ENCODE measurements at places on chromosomes 12 and 14. TPM values are rescaled to one million over a fixed set of nuclear protein-coding genes. Genes with fewer than 3 reads are reported as not detected.

- H3K27me3 ChIP-seq = no peaks in the 10 kb centered on the region
- H3K4me1 ChIP-seq = peaks cover 5% of the 10 kb centered on the region
- H3K36me3 ChIP-seq = no peaks in the 10 kb centered on the region
- DNase-seq = no peak
These were observed 40.0 kb upstream of the NR1H4 start for GRCh38 chr12:100433701-100434100.

CCDC85C gene
- total RNA-seq = 14.5 TPM

GRCh38 chr14:21711360-21711961, 37.8 kb upstream of the OR4E1 start:
- no peak for DNase-seq
- no peak overlapping the region for H3K27ac ChIP-seq
- H3K36me3 ChIP-seq = no peaks in the 10 kb centered on the region
- no peak overlapping the region for H3K4me3 ChIP-seq
- no peaks in the 10 kb centered on the region for H3K27me3 ChIP-seq
- no peaks in the 10 kb centered on the region for H3K4me1 ChIP-seq

DNA sequence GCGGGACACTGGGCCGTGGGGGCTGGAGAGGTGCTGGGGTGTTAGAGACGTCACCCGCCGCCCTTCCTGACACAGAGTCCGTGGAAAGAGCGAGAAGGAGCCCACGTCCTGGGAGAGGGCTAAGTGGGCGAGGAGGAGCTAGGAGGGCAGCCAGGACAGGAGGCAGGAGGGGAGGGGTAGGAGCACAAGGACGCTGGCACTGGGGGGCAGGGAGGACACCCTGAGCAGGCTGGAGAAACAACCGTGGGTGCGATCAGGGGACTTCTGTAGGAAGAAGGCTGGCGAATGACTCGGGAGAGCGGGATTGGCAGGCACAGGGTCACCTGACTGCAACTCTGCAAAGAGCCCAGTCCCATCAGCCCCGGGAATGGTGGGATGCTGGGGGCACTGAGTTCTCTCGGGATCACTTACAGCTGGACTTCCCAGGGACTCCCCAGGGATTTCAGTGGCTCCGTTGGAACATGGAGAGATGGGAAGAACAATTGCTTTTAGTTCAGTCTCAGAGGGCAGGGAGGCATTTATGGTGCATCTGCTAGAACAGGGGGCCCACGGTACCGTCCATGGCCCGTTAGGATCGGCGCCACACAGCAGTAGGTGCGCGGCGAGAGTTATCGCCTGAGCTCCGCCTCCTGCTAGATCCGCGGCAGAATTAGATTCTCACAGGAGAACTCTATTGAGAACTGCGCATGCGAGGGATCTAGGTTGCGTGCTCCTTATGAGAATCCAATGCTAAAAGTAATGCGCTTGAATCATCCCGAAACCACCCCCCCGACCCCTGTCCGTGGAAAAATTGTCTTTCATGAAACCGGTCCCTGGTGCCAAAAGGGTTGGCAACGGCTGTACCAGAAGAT, 24.3 kb downstream of the UBR7 start:
- H3K36me3 ChIP-seq = peaks cover 13% of the 10 kb centered on the region
- no peak for DNase-seq
- H3K27me3 ChIP-seq = no peaks in the 10 kb centered on the region

C12orf50 gene
- total RNA-seq = not detected

PTPN21 gene
- total RNA-seq = 18.3 TPM

APOF gene
- total RNA-seq = not detected

DNA sequence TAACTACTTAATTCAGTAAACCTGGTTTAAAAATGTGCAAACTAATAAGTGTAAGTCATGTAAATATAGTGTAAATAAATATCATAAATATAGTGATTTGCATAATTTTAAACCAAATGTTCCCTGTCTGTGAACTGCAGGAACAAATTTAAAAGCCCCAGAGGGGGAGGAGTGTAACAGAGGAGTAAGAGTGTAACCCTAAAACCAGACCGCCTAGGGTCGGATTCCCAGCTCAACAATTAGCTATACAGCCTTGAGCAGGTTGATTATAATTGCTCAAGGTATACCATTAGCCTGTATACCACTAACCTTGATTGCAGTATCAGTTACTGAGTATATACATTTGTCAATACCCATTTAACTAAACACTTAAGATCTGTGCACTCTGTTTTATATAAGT, 218.4 kb downstream of the ADAMTS20 start:
- no peaks in the 10 kb centered on the region for H3K36me3 ChIP-seq
- H3K27ac ChIP-seq = no peak overlapping the region
- H3K27me3 ChIP-seq = no peaks in the 10 kb centered on the region
- no peak overlapping the region for H3K4me3 ChIP-seq
- H3K4me1 ChIP-seq = no peaks in the 10 kb centered on the region

- H3K36me3 ChIP-seq = no peaks in the 10 kb centered on the region
- H3K4me3 ChIP-seq = no peak overlapping the region
- no peaks in the 10 kb centered on the region for H3K27me3 ChIP-seq
- no peak overlapping the region for H3K27ac ChIP-seq
- no peaks in the 10 kb centered on the region for H3K4me1 ChIP-seq
- no peak for DNase-seq
These were observed 161.6 kb downstream of the CACNA1C start for GRCh38 chr12:2214411-2214810.

PGF gene
- 9.7 TPM for total RNA-seq

DNA sequence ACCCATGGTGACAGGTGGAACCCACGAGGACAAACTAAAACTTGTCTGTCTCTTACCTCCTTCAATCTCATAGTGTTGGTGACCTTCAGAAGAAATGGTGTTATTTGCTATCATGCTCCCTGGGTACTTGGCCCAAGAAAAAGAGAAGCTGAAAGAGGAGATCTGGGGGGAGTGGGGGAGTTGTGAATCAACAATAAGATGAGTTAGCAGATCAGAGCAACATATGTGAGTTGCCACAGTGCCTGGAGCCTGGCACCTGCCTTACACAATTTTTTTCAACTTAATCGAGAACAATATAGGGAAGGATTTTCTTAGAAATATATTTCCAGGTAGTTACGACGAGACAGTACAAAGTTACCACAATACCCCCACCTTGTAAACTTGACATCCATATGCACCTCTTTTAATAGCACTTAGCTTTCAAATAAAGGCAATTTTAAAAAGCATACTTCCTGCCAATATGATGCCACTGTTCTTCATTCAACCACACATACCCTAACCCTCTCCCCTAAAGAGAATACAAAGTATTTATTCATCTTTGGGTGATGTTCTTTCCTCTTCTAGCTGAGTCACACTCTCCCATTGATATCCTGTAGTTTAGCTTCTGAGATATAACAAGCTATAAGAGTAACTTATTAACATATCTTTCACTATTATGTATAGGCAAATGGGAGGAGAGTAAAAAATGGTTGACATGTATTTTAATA, 424.1 kb upstream of the OR4E1 start:
- no peak overlapping the region for H3K4me3 ChIP-seq
- H3K27ac ChIP-seq = no peak overlapping the region
- no peak for DNase-seq
- H3K36me3 ChIP-seq = no peaks in the 10 kb centered on the region
- no peaks in the 10 kb centered on the region for H3K27me3 ChIP-seq
- H3K4me1 ChIP-seq = peaks cover 48% of the 10 kb centered on the region

GRCh38 chr12:131065279-131065678, 111.6 kb downstream of the ADGRD1 start:
- no peak for DNase-seq
- no peak overlapping the region for H3K4me3 ChIP-seq
- no peaks in the 10 kb centered on the region for H3K27me3 ChIP-seq
- no peak overlapping the region for H3K27ac ChIP-seq
- H3K36me3 ChIP-seq = no peaks in the 10 kb centered on the region

GRCh38 chr12:52828156-52828555, 6.0 kb downstream of the KRT79 start:
- no peaks in the 10 kb centered on the region for H3K36me3 ChIP-seq
- H3K4me3 ChIP-seq = no peak overlapping the region
- H3K4me1 ChIP-seq = no peaks in the 10 kb centered on the region
- DNase-seq = no peak
- no peaks in the 10 kb centered on the region for H3K27me3 ChIP-seq
- no peak overlapping the region for H3K27ac ChIP-seq
